ENCODE measurements at places on chromosomes 4 and X.

- no peak for DNase-seq
These were observed 95.6 kb downstream of the MID1IP1 start for GRCh38 chrX:38896724-38897298.

DNA sequence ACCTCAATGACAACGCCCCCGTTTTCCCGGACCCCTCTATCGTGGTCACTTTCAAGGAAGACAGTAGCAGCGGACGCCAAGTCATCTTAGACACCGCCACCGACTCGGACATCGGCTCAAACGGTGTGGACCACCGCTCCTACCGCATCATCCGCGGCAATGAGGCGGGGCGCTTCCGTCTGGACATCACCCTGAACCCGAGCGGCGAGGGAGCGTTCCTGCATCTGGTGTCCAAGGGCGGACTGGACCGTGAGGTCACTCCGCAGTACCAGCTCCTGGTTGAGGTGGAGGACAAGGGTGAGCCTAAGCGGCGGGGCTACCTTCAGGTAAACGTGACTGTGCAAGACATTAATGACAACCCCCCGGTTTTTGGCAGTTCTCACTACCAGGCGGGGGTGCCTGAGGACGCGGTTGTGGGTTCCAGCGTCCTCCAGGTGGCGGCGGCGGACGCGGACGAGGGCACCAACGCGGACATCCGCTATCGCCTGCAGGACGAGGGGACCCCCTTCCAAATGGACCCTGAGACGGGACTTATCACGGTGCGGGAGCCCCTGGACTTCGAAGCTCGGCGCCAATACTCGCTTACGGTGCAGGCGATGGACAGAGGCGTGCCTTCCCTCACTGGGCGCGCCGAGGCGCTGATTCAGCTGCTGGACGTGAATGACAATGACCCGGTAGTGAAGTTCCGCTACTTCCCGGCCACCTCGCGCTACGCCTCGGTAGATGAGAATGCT lies 2.2 kb downstream of the FAT4 start:
- DNase-seq: peak; percentile 37

- DNase-seq: peak; percentile 77
These were observed 59.1 kb downstream of the SCD5 start for GRCh38 chr4:82739287-82740190.

DNA sequence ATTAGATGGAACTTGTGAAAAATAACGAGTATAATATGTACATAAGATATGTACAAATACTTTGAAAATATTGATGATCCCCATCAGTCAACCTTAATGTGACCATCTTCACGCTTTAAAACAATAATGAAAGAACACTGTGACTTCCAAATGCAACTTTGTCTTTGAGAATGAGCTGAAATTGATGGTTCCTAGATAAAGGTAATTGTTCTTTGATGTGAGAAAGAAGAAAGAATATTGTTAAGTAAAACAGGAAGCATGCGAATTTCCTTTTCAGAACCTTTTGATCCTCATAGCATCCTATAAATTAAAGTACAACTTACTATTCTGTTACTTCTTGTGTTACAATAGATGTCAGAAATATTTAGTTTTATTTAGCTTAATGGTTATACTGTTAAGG lies 22.2 kb downstream of the IL2 start:
- DNase-seq: no peak

DNA sequence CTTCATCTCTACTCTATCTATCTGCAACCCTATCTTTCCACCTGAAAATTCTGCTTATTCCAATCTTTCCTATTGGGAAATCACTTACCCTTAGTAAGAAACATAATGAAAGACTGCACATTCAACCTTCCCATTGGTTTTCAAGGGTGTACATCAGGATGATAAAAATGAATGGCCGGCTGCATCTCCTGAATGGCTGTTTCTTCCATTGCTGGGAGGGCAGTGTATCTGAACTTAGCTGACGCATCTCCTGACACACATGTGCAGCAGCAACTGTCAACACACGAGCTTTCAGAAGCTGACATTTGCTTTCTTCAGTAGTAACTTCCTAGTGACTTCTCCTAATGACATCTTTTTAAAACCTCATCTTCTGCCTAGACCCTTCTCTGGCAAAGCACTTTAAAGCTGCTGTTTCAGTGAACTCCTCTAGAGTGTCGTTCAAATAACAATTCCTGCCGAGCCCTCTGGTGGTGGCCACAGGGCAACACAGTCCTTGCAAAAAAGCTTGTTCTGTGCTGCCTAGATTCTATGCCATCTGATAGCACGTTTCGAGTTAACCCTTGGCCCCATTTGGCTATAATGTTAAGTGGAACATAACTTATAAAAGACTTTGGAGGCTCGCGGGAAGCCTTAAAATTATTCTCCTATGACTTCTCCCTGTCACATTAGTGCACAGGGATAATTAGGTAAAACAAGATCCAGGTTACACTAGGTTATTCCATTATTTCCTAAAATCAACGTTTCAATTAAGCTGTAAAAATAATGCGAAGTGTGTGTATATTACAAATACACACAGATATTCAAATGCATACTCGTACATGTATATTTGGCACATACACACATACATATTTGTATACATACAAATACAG lies 2340.7 kb downstream of the PCDH7 start:
- DNase-seq: peak; percentile 70

DNA sequence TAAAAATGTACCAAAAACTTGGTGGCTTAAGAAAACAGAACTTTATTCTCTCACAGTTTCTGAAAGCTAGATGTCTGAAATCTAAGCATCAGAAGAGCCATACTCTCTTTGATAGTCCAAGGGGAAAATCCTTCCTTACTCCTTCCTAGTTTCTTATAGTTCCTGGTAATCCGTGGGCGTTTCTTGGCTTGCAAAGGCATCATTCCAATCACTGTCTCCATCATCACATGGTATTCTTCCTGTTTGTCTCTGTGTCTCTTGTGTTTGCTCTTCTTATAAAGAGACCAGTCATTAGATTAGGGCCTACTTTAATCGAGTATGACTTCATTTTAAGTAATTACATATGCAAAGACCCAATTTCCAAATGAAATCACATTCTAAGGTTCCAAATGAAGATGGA lies 118.9 kb upstream of the FSTL5 start:
- no peak for DNase-seq

- DNase-seq: peak; percentile 85
These were observed 81.6 kb downstream of the ZFX start for GRCh38 chrX:24231131-24231540.

- DNase-seq: no peak
These were observed 171.1 kb downstream of the PALLD start for GRCh38 chr4:168667921-168668320.

DNA sequence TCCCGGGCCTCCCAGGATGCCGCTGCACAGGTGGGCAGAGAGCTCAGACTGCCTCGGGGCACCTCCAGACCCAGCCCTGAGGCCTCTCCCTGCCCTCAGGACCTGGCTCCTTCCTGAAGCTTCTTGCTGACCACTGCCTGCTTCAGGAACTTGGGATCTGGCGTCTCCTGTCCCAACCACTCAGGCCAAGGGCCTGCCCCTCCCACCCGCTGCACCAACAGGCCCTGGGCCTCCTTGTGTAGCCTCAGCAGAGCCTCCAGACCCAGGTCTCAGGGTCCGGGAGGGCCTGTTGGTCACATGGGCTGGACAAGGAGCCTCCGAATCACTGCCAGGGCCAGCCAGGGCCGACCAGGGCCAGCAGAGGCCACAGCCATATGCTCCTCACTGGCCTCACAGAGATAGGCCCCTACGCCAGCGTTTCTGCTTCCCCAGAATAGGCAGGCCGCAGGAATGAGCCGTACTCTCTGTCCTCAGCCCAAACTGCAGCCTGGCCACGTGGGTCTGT lies 2.8 kb downstream of the MXD4 start:
- no peak for DNase-seq

- peak; percentile 79 for DNase-seq
These were observed 69.5 kb downstream of the PDE5A start for GRCh38 chr4:119559044-119559647.

- DNase-seq: no peak
These were observed 197.6 kb downstream of the SCFD2 start for GRCh38 chr4:53168228-53168627.

DNA sequence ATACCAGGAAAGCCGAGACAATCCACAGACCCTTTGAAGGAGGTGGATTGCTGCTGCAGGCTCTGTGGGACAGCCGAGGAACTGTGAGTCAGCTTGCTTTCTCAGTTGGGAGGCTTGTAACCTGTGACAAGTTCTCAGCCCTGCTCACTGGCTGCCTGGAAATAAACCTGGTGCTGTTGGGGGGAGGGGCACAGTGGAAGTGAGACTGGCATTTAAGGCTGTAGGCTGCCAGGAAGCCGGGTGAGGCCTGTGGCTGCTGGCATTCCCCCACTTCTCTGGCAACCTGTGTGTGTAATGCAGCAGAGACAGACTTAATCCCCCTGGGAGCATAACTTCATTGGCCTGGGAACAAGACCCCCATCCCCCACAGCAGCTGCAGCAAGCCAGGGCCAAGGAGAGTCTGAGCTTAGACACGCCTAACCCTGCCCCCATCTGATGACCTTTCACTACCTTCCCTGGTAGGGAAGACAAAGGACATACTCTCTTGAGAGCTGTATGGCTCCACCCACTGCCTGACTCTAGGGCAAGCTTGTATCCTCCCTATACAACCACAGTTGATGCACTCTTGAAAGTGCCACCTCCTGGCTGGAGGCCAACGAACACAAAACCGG lies 64.1 kb downstream of the ALPK1 start:
- peak; percentile 7 for DNase-seq

DNA sequence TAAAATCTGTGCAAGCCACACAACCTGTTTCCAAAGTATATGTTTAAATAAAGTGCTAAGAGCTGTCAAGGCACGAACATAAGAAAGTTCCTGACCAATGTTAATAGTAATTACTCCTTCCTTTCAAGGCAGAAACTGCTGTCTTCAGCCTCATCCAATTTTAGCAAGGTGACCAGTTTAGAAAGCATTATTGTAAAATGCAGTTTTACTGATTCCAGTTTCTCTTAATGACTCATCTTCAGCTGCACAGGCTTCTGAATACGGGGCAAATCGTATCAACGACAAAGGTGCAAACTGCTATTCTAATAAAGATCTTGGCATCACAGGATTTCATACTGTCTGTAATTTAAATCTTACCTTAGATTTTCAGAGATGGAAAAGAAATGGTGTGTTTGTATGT lies 87.5 kb downstream of the PPP3CA start:
- no peak for DNase-seq

DNA sequence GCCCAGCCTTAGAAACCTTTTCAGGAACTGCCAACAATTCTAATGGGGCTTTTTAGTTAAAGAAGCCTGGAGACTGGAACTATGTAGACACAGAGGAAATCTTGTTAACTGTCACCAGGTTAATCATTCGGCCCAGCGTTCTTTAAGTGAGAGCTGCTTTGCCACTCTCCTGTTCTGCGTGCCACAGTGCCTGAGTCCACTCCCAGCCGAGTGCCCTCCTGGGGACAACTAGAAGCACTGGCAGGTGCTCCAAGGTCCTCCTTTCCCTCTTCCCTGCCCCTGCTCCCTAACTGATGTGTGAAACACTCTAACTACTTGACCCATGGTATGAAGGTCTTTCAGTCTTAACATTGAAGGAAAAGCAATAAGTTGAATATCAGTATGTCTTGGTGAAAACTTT lies 151.2 kb upstream of the TLL1 start:
- no peak for DNase-seq

- no peak for DNase-seq
These were observed 67.0 kb upstream of the BCOR start for GRCh38 chrX:40164751-40165150.

- peak; percentile 14 for DNase-seq
These were observed 32.5 kb downstream of the FGFBP1 start for GRCh38 chr4:15906020-15906443.

DNA sequence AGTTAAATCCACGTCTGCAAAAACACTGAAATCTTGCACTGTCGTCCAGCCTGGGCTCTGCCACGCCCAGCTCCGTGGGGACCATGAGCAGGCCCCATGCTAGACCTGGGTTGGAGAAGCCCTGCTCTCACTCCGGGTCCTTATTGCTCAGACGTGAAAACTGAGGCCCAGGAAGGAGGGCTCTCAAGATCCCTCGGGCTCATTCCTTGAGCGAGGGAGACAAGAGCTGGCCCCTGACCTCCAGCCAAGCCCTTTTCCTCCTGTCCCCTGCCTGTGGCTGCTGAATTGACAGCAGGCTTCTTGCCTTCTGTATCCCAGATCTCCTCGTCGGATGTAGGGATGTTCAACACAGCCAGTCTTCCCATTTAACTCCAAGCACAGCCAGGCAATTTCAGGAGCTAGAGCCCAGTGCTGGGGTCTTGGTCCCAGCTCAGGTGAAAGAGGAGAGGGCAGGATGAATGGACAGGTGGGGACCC lies 109.5 kb downstream of the CPZ start:
- no peak for DNase-seq

DNA sequence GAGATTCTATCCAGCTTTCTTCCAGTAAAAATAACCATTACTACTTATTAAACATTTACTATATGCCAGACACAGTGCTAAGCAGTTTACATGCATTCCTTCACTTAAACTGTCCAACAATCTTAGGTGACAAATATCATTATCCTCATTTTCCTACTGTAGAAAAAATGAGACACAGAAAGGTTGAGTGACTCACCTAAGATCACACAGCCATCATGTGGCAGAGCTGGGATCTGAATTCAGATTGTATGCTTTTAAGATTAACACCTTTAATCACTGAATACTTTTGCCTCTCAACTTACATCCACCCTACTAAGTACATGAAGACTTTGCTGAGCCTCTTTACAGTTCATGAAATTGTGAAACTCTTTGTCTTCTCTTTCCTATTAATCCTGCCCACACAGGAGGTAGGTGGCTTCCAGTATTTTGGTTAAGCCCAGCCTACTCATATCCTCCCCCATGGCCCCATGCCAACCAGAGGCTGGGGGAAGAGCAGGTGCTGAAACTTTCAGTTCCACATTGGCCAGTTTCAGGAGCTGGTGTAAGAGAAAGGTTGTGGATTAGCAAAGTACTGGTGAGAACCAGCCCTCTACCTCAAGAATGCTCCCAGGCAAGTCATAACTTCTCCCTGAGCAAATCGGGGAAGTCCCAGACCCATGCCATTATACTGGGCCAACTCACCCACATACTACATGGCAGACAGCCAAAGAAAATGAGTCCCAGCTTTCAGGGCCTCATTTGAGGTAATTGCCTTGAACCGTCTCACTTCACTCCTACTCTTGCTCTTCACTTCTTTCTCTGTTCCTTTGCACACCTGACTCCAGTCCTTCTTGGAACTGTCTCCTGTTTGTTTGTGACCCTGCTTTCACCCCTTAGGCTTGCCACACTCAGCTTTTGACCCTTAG lies 211.1 kb downstream of the GUCY2F start:
- DNase-seq: peak; percentile 57

DNA sequence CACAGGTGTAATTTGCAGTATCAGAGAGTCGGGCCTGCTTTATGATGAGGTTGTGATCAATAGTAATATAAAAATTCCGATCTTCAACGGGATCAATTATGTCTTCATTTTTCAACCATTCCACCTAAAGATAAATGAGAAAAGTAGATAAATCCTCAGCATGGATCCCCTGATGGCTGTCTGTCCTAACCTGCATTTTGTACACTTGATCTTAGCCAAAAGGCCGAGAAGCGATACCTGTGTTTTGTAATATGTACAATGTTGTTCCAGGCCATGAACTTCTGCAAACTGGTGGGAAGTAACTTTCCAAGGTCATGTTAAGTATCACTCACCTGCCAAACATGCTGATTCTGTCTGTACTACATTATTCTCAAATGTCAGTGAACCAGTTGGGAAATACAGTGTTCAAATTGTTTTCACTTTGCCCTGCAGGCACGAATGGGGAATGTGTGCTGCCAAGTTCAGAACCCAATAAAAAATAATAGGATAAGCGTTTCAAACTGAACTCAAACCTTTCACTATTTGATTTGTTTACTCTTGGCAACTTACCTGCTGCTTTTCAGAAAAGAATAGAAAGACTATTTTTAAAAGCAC lies 298.1 kb downstream of the UNC5C start:
- DNase-seq: no peak

Measured in fibroblast of pulmonary artery (primary cell).